ENCODE measurements at places on chromosomes 2 and 18.

- H3K36me3 ChIP-seq = no peaks in the 10 kb centered on the region
- no peak overlapping the region for H3K4me3 ChIP-seq
- no peaks in the 10 kb centered on the region for H3K4me1 ChIP-seq
- H3K27me3 ChIP-seq = peaks cover 5% of the 10 kb centered on the region
- no peak for DNase-seq
- no peak overlapping the region for H3K27ac ChIP-seq
Measured at GRCh38 chr2:44768438-44769236, 172.9 kb upstream of the SIX3 start.

DNA sequence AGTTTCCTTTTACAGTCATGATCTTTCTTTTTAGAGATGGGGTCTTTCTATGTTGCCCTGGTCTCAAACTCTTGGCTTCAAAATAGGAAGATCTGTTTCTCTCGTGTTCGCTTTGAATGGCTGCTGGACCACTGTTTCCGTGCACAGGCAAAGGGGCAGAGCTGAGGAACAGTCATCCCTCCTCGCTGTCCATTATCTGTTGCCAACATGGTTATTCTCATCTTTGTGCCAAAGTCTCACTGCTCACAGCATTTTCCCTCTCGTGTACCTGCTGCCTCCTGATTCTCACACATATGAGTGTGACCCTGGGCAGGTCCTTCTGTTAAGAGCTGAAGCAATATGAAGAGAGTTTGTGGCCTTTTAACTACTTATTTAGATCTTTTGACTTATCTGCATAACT lies 28.0 kb upstream of the CCNYL1 start:
- no peaks in the 10 kb centered on the region for H3K36me3 ChIP-seq
- no peak overlapping the region for H3K27ac ChIP-seq
- DNase-seq = no peak
- peaks cover 2% of the 10 kb centered on the region for H3K4me1 ChIP-seq
- peaks cover 8% of the 10 kb centered on the region for H3K27me3 ChIP-seq

DNA sequence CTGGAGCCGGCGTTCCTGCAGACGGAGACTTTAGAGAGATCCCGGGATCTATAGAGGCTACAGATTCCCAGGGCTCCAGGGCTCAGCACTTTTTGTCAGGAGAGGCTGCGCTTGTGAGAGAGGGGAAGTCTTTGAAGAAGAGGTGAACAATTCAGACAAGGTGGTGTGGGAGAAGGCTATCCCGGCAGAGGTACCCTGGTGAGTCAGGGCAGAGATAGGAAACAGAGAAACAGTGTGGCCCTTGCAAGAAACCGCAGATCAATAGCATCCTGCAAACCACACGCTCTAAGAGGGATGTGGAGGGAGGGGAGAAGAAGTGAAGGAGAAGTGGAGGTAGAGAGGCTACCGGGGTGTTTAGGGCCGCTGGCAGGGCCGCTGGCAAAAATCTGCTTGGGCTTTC lies 160.5 kb upstream of the APCDD1 start:
- H3K27me3 ChIP-seq = no peaks in the 10 kb centered on the region
- H3K36me3 ChIP-seq = no peaks in the 10 kb centered on the region
- H3K4me1 ChIP-seq = no peaks in the 10 kb centered on the region
- H3K4me3 ChIP-seq = no peak overlapping the region
- no peak for DNase-seq

DNA sequence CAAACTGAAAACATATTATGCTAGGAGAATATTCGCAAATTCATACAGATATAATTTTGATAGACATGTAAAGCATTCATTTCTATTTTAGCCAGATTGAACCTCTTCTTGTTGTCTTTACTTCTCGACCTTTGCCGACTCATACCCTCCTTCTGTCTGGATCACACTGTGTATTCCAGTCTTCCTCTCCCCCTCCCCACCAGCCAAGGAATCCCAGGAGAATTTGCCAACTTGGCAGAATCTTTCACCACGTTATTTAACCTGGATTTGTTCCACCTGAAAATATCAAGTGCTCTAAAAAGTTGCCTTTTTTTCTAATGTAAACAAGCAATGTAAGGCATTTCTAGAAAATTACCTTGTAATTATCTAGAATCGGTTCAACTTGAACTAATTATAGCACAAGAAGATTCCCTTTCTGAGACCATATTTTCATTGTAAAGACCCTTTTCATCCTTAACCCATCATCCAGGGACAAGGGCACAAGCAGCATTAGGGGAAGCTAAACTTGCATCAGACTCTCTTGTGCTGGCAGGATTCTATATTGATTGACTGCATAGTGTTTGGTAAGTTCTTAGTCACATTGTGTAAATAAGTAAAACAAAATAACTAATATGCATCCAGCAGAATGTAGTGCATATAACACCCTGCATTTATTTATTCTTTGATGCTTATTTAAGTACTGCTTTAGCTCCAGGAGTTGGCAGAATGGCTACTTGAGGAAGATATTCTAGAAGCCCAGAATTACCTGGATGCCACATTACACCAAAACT lies 1328.7 kb upstream of the NXPH2 start:
- no peak for DNase-seq
- no peaks in the 10 kb centered on the region for H3K27me3 ChIP-seq

GRCh38 chr2:230885463-230886130 lies 20.9 kb downstream of the ITM2C start:
- H3K27me3 ChIP-seq = no peaks in the 10 kb centered on the region
- H3K4me3 ChIP-seq = no peak overlapping the region
- H3K4me1 ChIP-seq = peaks cover 18% of the 10 kb centered on the region
- H3K36me3 ChIP-seq = no peaks in the 10 kb centered on the region
- H3K27ac ChIP-seq = no peak overlapping the region

DNA sequence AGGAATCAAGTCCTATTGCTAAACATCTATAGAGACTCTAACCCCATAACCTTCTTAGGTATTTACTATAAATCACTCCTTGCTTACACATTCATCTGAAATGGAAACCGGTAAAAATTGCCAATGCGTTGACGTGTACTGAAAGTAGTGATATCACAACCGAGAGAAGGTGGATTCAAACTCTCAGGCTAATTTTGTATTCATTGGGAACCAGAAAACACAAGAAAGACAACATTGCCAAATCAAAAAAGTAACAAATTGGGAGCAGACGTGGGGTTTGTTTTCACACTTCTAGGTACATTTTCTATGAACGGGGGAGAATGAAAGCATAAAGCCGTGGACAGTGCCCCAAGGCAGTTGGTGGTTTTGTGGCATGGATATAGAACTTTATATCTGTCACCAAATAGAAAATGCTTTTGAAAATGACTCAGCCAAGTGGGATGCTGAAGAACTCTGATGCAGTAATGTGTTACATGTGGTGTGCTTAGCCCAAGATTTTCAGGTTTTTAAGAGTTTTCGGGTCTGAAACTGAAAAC lies 155.1 kb upstream of the RASGRP3 start:
- peaks cover 22% of the 10 kb centered on the region for H3K4me1 ChIP-seq
- H3K4me3 ChIP-seq = peak overlapping the region; percentile 3
- H3K36me3 ChIP-seq = no peaks in the 10 kb centered on the region

DNA sequence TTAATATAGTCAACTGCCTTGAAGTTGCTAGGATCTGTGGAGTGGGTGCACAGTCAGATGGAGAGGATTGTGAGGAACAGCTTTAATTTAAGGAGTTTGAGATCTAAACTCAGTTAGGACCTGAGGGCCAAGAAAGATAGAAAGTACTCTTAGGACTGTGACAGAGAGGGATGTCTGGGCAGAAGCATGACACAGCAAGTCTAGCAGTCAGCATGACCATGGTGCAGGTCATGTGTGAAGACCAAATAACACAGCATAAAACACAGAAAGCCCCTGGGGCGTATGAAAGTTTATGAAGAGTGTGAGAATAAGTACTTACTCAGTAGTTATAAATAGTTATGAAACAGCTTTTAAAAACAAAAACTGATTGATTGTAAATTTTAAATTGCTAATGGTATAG lies 107.2 kb downstream of the GALNT1 start:
- peaks cover 5% of the 10 kb centered on the region for H3K36me3 ChIP-seq
- H3K4me1 ChIP-seq = no peaks in the 10 kb centered on the region
- DNase-seq = no peak
- H3K27ac ChIP-seq = no peak overlapping the region
- no peaks in the 10 kb centered on the region for H3K27me3 ChIP-seq

DNA sequence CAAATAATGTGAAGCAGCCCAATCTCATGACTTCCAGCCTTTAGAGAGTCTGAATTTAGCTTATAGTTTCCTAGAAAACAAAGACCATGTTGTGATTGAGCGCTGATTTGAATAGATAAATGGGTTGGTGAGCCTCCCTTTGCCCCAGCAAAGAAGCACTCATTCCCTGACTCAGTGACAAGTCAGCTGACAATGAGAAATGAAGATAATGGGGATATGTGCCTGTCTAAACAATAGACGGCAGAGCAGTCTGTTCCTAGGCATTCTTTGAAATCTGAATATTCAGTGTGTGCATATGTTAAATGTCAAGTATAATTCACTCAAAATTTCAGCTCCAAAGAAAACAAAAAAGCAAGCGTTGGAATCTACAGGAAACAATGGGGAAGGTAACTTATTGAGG lies 34.8 kb upstream of the LINC00305 start:
- no peak for DNase-seq
- no peak overlapping the region for H3K27ac ChIP-seq
- no peaks in the 10 kb centered on the region for H3K36me3 ChIP-seq
- H3K4me3 ChIP-seq = no peak overlapping the region

DNA sequence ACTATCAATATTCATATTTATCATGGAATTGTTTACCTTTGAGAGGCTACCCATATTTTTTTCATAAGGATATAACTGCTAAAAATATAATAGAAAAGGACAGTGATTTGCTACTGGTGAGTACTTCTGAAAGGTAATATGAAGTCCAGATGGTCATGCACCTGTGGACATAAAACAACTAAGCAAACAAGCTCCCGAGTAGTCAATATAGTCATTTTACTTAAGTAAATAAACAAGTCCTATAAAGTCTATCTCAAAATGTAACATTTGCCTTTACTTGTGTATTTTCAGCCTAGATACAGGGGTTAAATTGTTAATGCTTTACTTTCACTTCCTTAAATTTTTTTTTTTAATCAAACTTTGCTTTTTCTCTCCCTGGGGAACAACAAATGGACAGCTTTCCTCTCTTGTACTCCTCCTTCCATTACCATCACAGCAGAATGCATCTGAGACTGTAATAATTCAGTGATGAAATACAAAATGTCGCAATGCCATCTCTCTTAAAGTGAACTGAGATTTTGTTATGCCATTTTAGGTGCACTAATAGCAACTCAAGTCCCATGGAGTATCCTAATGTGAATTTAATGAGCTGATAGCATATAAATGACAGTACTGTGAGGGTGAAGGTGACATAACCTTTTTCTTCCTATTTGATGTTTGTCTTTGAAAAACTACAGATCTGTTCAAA lies 1325.4 kb upstream of the ZEB2 start:
- DNase-seq = no peak
- H3K4me3 ChIP-seq = no peak overlapping the region
- no peaks in the 10 kb centered on the region for H3K36me3 ChIP-seq
- H3K27ac ChIP-seq = no peak overlapping the region
- H3K4me1 ChIP-seq = no peaks in the 10 kb centered on the region
- no peaks in the 10 kb centered on the region for H3K27me3 ChIP-seq

DNA sequence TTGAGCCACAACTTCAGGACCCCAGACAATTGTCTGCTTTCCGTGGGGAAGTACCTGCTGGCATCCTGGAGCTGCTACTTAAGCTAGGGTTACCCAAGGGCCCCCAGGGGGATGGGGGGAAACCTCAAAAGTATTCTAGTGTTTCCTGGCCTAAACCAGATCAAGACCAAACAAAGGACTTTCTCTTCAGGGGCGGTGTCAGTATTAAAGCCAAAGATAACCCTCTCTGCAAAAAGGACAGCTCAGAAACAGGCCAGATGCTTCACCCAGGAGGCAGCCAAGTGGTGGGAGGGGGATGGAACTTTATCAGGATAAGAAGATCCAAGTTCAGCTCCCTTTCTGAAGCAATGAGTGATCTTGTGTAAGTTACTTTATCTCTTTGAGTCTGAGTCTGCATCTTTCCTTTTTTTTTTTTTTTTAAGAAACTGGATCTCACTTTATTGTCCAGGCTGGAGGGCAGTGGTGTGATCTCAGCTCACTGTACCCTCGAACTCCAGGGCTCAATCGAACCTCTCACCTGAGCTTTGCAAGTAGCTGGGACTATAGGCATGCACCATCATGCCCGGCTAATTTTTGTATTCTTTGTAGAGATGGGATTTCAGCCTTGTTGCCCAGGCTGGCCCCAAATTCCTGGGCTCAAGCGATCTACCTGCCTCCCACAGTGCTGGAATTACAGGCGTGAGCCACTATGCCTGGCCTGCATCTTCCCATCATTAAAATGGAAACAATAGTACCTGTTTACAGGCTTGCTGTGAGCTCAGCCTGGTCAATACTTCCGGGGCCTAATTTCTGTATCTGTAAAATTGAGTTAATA lies 151.8 kb upstream of the PTPRM start:
- H3K27ac ChIP-seq = no peak overlapping the region
- DNase-seq = no peak
- no peaks in the 10 kb centered on the region for H3K36me3 ChIP-seq
- no peak overlapping the region for H3K4me3 ChIP-seq
- H3K27me3 ChIP-seq = peaks cover 2% of the 10 kb centered on the region

DNA sequence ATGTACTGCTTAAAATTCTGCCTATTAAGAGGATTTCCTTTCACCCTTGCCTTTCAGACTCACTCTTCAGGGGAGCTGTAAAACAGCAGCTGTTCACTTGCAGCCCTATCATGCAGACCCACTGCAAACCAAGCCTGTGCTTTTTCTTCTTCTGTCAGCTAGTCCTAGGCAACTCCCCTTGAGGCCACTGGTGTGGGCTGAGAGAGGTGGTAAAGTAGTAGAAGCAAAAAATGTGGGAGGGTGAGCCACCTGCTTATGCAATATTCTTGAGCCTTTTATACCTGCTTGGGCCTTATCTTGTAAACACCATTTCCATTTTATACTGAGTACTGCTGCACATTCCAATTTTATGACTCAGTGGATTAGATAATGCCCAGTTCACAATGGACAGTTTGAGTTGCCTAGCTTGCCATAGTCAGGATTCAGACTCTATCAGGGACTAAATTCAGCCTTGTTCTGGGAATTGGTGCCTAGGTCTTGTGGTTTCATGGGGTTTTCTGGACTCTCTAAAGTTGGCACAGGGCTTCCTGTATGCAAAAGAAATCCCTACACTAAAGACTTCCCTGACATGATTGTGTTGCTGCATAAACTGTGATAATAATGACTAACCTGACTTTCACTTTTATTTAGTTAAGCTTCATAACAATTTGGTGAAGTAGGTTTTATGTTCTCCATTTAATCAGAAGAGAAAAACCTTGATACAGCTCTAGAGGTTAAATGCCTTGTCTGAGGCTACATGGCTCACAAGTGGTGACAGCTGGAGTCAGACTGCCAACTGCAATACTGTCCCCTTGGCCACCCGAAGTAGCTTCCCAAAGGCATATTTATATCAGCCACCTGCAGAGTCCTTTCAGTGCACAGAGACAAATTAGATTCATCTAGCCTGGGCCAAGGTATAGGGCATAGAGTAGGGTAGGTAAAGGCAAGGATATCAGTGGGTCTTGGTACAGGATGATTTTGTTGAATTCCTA lies 47.4 kb upstream of the KDM3A start:
- H3K27me3 ChIP-seq = no peaks in the 10 kb centered on the region
- peak; percentile 29 for DNase-seq
- no peaks in the 10 kb centered on the region for H3K36me3 ChIP-seq
- peaks cover 16% of the 10 kb centered on the region for H3K4me1 ChIP-seq
- H3K4me3 ChIP-seq = no peak overlapping the region
